ENCODE measurements at places on chromosomes 1 and 21.

- DNase-seq, result no peak
Measured at GRCh38 chr1:201327687-201328240, 44.5 kb downstream of the PKP1 start.

DNA sequence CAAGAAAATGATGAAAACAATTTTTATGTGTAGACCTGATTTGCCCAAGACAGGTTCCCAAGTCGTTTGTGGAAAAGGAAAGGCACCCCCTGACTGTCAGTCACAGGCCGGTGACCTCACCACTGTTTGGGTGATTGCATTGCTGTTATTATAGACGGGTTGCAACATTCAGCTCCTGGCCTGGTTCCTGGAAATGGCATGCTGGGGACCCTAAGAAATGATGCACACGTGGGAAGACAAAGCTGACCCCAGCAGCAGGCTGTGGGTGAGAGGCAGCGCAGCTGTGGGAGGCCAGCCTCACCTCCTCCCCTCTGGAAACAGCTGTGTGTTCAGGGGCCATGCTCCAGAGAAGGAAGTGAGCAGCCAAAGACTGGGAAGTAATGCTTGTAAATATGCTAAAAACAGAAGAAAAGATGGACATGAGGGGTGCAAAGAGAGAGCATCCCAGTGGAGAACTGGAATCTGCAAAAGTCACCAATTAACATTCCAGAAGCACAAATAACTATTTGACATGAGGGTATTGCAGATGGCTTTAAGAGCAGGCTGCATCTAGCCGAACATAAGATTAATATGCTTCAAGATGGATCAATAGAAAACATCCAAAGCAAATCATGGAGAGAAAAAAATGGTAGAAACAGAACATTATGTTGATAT, 23.4 kb upstream of the ABCG1 start:
- peak; percentile 44 for DNase-seq

- no peak for DNase-seq
Measured at GRCh38 chr1:41894101-41894807, 24.5 kb downstream of the HIVEP3 start.

GRCh38 chr21:16794950-16795349, 717.9 kb upstream of the CXADR start:
- DNase-seq, result no peak

GRCh38 chr1:64956733-64957441, 9.5 kb downstream of the JAK1 start:
- no peak for DNase-seq

DNA sequence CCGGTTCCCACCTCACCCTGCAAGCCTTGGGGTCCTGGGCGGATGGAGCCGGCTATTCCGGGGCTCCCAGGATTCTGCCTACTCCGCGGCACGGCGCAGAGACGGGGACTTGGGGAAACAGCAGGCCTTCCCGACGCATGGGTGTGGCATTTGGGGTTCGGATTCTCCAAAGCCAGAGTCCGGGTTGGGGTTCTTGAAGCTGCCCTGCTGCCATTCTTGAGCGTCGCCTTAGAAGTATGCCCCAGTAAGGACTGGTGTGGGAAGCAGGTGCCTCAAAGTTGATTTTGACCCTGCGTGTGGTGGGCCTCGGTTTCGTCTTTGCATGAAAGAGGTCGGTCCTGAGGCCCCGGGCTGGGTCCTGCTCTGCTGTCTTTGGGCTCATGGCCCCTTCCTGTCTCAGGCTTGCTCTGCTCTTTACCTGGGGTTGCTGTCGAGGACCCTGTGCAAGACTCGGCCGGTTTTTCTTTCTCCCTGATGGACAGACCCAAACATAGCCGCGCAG, 696 bp downstream of the GUK1 start:
- DNase-seq, result no peak

- no peak for DNase-seq
Measured at GRCh38 chr1:96465441-96465840, 256.1 kb upstream of the PTBP2 start.

GRCh38 chr1:225694151-225694603, 41.3 kb upstream of the ENAH start:
- no peak for DNase-seq

DNA sequence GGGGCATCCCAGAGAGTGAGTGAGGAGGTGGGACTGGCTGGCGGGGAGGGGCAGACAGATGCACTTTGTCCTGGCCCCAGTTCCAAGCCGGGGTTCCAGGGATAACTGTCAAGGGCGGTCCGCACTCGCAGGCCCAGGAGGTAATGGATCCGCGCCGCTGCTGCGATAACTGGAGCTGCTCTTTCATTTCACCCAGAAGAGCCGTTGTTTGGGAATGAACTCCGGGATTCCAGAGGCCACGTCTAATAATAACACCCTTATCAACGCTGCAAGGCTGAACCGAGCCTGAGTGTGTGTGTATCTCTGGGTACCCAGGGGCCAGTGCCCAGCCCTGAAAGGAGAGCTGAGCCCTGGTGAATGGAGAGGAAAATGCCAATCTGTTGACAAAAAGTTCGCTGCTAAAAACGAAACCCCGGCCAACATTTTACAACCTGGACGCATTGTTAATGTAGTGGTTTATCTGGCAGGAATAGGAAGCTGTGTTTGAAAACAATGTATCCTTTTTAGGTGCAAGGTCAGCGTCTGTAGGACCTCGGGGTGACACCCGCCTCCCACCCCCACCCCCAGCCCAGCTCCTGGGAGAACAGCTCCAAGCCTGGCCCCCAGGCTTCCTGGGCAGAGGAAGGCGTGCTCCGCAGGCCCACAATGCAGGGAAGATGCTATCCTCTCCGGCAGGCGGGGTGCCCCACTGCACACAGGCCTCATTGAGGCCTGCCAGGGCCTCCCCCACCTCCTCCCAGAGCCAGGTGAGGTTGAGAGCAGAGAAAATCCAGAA, 119.7 kb downstream of the PROX1 start:
- no peak for DNase-seq

DNA sequence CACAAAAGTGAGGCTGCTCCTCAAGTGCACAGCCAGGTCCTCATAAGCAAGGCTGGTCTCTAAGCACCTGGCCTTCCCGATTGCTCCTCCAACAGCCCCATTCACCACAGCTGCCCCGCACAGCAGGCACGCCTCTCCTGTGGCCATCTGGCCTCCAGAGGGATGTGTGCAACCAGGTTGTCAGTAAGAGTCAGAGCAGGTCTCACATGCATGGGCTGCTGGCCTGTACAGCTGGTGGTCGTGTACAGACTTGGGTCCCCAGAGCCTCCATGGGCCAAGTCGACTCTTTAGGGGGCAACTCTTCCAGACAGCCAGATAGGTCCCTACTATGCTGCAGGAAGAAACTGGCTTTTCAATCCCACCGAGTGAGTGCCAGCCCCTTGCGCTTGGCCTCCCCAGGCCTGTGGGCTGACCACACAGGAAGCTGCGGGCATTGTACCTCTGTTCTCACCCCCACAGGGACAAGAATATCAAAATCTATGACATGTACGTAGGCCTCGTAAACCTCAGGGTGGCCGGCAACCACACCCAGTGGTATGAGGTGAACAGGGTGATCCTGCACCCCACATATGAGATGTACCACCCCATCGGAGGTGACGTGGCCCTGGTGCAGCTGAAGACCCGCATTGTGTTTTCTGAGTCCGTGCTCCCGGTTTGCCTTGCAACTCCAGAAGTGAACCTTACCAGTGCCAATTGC, 1.4 kb downstream of the PRSS38 start:
- no peak for DNase-seq

DNA sequence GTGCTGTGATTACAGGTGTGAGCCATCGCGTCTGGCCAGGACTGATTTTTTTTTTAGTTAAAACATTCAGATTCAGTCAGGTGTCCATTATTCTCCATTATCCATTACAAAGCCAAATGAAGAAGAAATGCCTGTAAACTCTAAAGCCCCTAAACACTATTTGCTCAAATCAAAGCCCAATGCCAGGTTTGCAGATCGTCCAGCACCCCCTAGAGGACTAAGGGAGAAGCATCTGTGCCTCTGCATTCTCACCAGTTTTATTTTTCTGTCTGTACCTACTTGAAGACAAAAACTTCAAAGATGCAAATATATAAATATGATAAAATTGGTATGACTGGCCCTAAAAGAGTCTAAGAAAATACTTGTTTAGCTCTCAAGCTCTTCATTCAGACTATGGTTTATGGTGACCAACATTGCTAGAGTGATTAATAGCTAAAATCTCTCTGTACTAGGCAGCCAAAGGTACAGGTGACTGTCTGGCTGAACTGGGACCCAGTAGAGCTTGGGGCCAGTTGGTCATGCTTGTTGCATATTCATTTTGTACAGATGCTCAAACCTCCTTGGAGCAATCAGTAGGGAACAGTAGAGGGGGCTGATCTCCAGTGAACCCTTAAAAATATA, 138.4 kb downstream of the SYT2 start:
- no peak for DNase-seq

GRCh38 chr1:244200596-244200995, 149.5 kb downstream of the ZBTB18 start:
- DNase-seq, result no peak

DNA sequence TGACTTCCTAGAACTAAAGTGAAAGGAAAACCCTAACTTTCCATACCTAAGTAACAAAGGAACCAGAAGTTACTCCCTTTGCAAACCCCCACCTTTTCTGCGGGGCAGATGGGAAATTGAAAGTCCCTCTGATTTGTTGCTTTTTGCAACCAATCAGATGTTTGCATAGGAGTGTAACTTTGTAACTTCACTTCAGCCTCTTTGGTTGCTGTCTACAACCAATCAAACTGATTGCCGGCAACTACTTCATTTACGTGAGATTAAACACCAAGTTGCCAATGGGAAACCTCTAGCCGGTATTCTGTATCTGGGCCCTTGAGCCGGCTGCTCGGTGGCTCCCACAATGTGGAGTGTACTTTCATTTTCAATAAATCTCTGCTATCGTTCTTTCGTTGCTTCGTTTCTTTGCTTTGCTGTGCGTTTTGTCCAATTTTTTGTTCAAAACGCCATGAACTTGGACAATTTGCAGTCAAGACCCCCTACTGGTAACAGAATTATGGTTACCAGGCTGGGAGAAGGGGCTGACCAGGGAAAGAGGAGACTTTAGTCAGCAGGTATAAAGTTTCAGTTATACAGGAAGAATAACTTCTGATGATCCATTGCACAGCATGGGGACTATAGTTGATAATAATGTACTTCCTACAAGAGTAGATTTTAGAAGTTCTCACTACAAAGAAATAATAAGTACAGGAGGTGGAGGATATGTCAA, 69.2 kb upstream of the RGS2 start:
- no peak for DNase-seq

DNA sequence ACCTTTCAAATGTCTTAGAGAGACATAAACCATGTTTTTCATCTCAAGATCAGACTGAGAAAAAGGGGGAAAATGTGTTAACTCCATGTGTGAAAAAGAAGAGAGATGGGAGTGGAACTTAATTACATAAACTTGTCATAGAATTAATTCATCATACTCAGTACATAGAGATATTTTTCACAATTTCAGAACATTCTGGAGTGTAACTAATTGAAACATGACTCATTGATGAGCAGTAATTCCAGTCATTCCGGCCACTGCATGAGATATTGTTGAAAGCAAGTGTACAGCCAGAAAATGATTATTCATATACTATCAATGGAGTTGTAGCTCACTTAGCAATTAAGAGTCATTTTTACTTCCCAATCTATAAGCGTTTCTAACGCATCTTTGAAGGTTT, 739.3 kb downstream of the LTN1 start:
- no peak for DNase-seq

DNA sequence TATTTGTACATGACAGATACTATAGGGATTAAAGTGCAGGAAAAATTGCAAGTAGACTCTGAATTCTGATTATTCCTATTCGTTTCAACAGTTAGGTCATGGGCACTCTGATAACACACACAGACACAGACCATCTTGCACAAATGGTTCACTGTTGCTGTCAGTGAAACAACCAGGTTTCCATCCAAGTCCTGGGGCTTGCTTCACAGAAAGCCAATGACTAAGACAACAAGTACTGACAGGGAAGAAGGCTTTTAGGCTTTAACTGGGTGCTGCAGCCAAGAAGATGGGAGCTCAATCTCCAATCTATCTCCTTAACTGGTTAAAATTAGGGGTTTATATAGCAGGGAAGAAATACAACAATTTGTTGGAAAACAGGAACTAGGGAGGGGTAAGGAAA, 57.6 kb downstream of the RIMS3 start:
- no peak for DNase-seq

DNA sequence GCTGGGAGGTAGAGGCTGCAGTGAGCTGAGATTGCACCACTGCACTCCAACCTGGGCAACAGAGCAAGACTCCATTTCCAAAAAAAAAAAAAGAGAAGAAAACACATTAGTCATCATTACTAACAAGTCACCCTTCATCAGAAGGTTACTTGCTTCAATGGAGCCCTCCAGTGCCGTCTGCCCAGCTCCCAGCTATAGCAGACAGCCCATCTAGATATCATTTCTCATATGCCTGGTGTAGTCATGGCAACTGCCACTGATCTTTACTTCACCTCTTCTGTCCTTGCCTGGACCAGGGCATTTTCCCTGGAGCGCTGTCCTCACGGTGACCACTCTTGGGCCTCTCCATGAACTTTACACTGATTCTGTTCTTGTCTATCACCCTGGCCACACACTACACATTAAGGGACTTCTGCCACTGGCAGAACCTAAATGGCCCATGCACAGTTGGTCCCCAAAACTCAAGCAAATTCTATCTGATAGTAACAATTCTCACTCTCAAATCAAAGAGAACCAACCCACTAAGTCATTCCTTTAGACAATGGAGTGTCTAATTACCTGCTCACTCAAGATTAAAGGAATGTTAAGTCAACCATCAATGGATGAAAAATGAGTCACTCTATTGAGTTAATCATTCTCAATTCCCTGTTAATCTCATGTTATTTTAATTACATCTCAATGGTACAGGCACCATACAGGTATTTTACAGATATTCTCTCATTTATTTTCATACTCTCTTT, 12.9 kb downstream of the GPA33 start:
- no peak for DNase-seq

Data from transverse colon (tissue), 4 donors.